MCF 10A (cell line): ENCODE measurements at places on chromosomes 7 and 10.

GRCh38 chr10:104903433-104903832, 262.3 kb downstream of the SORCS3 start:
- DNase-seq: no peak

DNA sequence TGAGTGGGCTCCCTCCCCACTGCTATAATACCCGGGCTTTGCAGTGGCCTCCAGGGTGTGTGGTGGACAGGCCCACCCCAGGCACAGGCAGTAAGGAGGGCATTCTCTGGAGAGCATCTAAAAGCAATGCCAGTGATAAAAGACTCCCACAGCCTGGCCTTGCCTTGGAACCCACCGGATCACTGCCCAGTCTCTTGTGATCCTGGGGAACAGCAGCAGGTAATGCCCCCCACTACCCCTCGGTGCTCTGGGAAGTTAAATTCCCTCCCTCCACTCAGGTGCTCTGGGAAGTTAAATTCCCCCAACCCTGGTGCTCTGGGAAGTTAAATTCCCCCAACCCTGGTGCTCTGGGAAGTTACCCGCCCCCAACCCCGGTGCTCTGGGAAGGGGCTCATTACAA, 565.2 kb downstream of the TCERG1L start:
- DNase-seq: no peak

GRCh38 chr10:133401500-133401899, 7.5 kb downstream of the MTG1 start:
- DNase-seq: no peak

DNA sequence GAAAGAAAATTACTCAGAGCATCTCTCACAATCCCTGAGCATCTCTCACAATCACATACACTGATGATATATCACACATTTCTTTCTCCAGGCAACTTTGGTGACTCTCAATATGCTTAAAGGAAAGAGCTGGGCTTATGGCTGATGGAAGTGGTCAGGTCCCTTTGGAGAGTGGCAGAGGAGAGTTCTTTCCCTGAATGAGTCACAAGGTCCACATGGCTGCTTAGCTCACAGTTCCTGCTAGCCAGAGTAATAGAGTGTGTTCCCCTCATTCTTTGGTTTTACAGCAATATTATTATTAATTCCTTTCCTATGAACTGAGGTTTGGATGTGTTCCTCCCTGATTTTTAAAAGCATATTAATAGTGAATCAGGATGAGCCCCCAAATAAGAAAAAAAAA, 287.4 kb downstream of the C7orf25 start:
- peak; percentile 9 for DNase-seq
